Stimulated activated CD8-positive, alpha-beta memory T cell treated with anti-CD3 and anti-CD28 coated beads, Interleukin-4, amount 100 ng/mL, for 24 hours (primary cell): ENCODE measurements at places on chromosomes 12 and 14.
A peak's percentile ranks its signal among the peaks of the same experiment; 100 is the strongest.

- no peak for DNase-seq
Measured at GRCh38 chr14:74947353-74948227, 7.8 kb downstream of the PGF start.

DNA sequence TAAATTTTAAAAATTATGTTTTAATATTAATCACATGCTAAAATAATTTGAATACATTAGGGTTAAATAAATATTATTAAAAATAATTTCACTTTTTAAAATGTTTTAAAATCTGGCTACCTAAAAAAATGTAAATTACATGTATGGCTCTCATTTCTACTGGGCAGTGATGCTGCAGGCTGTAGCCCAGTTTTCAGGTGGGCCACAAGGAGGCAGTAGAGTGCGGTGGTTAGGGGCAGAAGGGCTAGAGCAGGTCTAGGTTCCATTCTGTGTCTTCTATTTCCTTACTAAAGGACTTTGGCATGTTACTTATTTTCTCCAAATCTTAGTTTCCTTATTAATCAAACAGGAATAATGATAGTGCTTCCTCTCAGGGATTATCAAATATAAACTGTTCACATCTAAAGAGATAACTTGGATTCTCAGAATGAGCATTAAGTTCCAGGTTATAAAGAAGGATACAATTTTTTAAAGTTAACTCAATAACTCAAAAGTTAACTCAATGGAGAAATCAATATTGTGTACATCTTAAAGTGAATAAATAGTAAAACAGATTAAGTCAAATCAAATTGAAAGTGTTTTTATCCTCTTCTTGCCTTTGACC lies 54.9 kb upstream of the OVCH1 start:
- peak; percentile 39 for DNase-seq

DNA sequence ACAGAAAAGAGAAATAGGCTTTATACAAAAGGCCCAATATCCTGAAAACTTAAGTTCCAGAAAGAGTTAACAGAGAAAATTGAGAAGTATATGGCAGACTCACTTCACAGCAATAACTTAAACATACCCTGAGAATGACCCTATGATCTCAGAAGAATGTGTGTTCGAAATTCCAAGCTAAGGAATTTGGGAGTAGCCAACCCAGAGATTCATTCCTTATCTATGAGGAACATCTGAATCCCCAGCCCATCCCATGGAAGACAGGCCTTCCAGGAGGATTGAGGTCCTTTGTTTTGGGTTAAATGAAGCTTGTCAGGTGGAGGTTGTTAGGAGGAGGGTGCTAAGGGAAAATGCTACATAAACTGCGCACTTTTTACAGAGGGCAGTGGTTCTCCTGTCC lies 7.5 kb upstream of the SAV1 start:
- no peak for DNase-seq

GRCh38 chr12:113398346-113399290 lies 5.1 kb downstream of the SDS start:
- DNase-seq = no peak
